ENCODE measurements at places on chromosomes 4 and X. TPM values are rescaled to one million over a fixed set of nuclear protein-coding genes. Genes with fewer than 3 reads are reported as not detected.

GRCh38 chr4:120718979-120719566 lies 203.5 kb downstream of the PRDM5 start:
- peak; percentile 41 for DNase-seq
- H3K36me3 ChIP-seq, result no peaks in the 10 kb centered on the region
- H3K4me1 ChIP-seq, result no peaks in the 10 kb centered on the region
- no peak overlapping the region for H3K4me3 ChIP-seq

- H3K36me3 ChIP-seq, result peaks cover 2% of the 10 kb centered on the region
- H3K27ac ChIP-seq, result no peak overlapping the region
- no peaks in the 10 kb centered on the region for H3K4me1 ChIP-seq
- no peak for DNase-seq
- H3K4me3 ChIP-seq, result no peak overlapping the region
- peaks cover 6% of the 10 kb centered on the region for H3K27me3 ChIP-seq
These were observed 10.9 kb downstream of the SAP30 start for GRCh38 chr4:173381610-173382009.

GRCh38 chr4:109733728-109734127 lies 3.9 kb upstream of the PLA2G12A start:
- no peaks in the 10 kb centered on the region for H3K27me3 ChIP-seq
- DNase-seq, result no peak
- no peaks in the 10 kb centered on the region for H3K36me3 ChIP-seq
- peaks cover 5% of the 10 kb centered on the region for H3K4me1 ChIP-seq
- H3K4me3 ChIP-seq, result no peak overlapping the region

DNA sequence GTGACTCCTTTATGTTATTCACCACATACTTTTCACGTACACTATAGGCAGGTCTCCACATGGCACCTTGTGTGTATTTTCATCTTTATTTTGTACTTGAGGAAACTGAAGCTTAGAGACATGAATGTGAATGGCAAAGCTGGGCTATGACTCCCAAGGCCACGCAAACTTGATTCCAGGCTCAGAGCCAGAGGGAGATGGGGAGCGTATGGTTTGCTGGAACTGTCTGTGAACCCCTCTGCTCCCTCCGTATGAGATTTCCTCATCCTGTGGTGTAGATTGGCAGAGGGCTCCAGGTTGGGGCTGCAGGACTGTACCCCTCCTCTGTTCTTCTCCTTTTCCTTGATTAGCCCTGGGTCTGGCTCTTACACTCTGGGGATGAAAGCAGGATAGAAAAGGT lies 16.1 kb upstream of the STARD8 start:
- no peaks in the 10 kb centered on the region for H3K4me1 ChIP-seq
- no peak for DNase-seq
- H3K27me3 ChIP-seq, result peaks cover 2% of the 10 kb centered on the region

GRCh38 chrX:2690856-2691542 lies at the start of gene CD99:
Gene CD99 (plus strand): TSS chrX:2691295. CDS start chrX:2691361, 66 bp downstream.
- peaks cover 29% of the 10 kb centered on the region for H3K4me1 ChIP-seq
- H3K4me3 ChIP-seq, result peak within 1 kb of the TSS; percentile 95
- no peaks in the 10 kb centered on the region for H3K27me3 ChIP-seq
- peaks cover 27% of the 10 kb centered on the region for H3K36me3 ChIP-seq

GRCh38 chrX:120456973-120457372 lies 12.1 kb downstream of the LAMP2 start:
- H3K27ac ChIP-seq, result no peak overlapping the region
- DNase-seq, result no peak
- H3K27me3 ChIP-seq, result no peaks in the 10 kb centered on the region

DNA sequence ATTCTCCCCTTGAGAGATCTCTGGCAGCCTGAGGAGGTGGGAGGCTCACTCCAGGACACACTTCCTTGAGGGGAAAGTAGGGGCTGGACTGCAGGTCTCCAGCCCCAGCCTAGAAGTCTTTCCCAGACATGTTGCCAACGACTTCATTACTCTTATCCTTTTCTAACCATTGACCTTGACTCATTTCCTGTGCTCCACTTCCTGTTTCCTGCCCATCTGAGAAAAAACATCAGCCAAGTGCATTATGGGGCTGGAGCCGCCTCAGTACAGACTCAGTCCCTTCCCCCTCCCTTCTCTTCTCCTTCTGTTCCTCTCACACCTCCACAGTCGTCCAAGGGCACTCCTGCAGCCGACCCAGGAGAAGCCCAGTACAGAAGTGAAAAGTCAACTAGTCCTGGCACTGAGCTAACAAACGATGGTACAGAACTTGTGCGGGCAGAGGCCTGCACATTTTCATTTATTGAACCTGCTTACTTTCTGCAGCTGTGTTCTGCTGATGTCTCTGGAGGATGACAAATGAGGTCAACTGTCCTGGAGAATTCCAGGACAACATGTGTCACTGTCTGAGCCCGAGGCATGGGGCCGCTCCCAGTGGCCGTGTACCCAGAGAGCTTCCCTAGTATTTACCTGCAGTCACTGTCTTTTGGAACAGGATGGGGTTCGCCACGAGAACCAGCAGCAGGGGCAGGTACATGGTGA lies 20.1 kb downstream of the GPR143 start:
- no peak overlapping the region for H3K4me3 ChIP-seq
- peaks cover 15% of the 10 kb centered on the region for H3K4me1 ChIP-seq
- peak overlapping the region; percentile 77 for H3K27ac ChIP-seq
- H3K27me3 ChIP-seq, result no peaks in the 10 kb centered on the region
- DNase-seq, result peak; percentile 26

DNA sequence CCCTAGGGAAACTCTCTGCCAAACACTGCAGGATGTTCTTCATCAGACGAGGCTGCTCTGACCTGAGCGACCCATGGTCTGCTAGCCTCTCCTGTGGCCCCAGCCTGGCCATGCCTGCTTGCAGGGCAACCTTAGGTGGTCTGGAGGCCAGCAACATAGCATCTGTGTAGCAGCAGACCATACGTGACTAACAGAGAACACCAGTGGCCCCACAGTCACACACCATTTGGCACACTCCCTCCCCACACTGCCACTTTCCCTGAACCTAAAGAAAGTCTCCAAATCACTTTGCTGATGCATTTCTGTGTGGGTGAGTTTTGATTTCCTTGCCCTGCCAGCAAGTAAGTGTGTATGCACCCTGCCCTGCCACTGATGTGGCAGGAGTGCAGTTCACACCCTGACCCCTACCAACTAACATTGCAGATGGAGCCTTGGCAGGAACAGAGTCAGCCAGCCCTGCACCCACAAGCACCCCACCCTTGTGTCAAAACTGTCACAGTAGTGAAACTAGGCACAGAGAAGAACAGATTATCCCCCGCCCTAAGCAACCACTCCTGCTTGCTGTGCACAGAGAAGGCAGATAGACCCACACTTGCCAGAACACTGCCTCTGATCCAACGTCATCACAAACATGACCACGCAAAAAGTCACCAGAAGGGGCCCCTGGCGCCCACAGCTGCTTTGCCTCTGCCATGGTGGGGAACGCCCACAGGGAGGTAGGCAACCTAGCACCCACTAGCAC lies 249.1 kb downstream of the SPIN4 start:
- H3K36me3 ChIP-seq, result no peaks in the 10 kb centered on the region
- no peaks in the 10 kb centered on the region for H3K4me1 ChIP-seq
- no peak overlapping the region for H3K4me3 ChIP-seq
- DNase-seq, result no peak
- H3K27me3 ChIP-seq, result no peaks in the 10 kb centered on the region
- no peak overlapping the region for H3K27ac ChIP-seq

- H3K4me3 ChIP-seq, result no peak overlapping the region
- H3K27me3 ChIP-seq, result no peaks in the 10 kb centered on the region
- no peak for DNase-seq
- no peaks in the 10 kb centered on the region for H3K36me3 ChIP-seq
These were observed 31.8 kb downstream of the PDHA1 start for GRCh38 chrX:19375546-19375945.

ARR3 gene
- total RNA-seq, result not detected

L1CAM gene
- 2.2 TPM for total RNA-seq

Data from activated CD8-positive, alpha-beta T cell treated with anti-CD3 and anti-CD28 coated beads for 36 hours (primary cell).